ENCODE measurements at places on chromosomes 16 and 17.

GRCh38 chr16:54026456-54026855 lies 260.1 kb downstream of the IRX3 start:
- ATAC-seq, result no peak

GRCh38 chr17:5422505-5422904 lies 2.5 kb downstream of the RPAIN start:
- ATAC-seq, result no peak

- ATAC-seq, result no peak
Measured at GRCh38 chr16:49994006-49994405, 31.0 kb upstream of the CNEP1R1 start.

- ATAC-seq, result no peak
Measured at GRCh38 chr16:80034469-80034826, 433.9 kb upstream of the MAF start.

DNA sequence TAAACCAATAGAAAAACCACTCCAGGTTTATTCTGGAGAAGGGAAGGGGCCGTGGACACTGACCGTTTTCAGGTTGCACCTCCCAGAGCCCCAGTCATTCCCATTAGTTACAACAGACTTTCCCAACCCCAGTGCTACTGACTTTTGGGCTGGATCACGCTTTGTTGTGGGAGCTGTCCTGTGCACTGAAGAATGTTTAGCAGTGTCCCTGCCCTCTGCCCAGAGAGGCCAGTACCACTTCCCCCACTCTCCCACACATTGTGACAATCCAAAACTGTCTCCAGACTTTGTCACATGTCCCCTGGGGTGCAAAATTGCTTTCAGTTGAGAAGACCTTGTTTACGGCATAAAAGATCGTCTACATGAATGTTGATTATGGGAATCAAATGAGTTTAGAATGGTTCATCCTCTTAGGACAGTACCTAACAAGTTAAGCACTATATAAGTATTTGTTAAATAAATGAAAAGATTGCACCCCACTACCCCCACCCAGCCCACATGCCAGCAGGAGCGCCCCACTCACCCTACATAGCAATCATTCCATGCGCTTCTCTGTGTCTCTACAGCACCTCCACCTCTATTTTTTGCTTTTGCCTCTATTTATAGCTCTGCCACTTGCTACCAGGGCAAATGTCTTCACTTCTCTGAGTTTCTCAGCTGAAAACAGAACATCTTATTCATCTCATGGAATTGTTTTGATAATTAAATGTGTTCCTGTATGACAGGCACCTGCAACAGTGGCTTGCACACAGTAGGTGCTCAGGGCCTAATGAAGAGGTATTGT lies 104.9 kb downstream of the AXIN2 start:
- no peak for ATAC-seq
